Natural killer cell (primary cell): ENCODE measurements at places on chromosomes 12 and 14. TPM values are rescaled to one million over a fixed set of nuclear protein-coding genes. Genes with fewer than 3 reads are reported as not detected.
A peak's percentile ranks its signal among the peaks of the same experiment; 100 is the strongest.

The PTPRQ gene
- not detected for total RNA-seq

GRCh38 chr14:90336401-90336800, 4.7 kb upstream of the NRDE2 start:
- DNase-seq, result no peak

The LRIG3 gene
- total RNA-seq, result not detected

The SMCO3 gene
- total RNA-seq, result not detected

GRCh38 chr12:50047693-50048250, 9.6 kb upstream of the ASIC1 start:
- DNase-seq, result no peak

- DNase-seq, result no peak
Measured at GRCh38 chr12:21502164-21502496, 541 bp downstream of the GOLT1B start.

- no peak for DNase-seq
Measured at GRCh38 chr12:7929083-7929792, 6.7 kb downstream of the SLC2A3 start.

The INHBC gene
- total RNA-seq, result 0.31 TPM

DNA sequence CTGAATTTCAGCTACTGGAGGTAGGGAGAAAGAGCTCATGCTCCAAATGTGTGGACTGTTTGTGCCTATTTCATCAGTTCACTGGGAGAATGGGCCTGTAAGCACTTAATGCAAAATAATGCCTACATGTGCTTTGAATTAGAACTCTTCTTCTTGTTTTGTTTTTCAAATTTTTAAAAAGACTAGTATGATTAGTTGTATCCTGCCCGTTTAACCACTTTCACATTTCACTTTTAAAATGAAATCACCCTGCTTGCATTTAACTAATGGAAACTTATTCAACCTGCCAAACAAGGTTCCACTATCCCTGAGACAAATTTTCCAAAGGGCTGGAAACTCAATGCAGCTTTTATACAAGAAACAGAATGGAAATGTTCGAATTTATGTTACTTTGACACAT, 79.7 kb downstream of the SAMD4A start:
- no peak for DNase-seq

- no peak for DNase-seq
Measured at GRCh38 chr14:85010186-85010585, 519.8 kb upstream of the FLRT2 start.

DNA sequence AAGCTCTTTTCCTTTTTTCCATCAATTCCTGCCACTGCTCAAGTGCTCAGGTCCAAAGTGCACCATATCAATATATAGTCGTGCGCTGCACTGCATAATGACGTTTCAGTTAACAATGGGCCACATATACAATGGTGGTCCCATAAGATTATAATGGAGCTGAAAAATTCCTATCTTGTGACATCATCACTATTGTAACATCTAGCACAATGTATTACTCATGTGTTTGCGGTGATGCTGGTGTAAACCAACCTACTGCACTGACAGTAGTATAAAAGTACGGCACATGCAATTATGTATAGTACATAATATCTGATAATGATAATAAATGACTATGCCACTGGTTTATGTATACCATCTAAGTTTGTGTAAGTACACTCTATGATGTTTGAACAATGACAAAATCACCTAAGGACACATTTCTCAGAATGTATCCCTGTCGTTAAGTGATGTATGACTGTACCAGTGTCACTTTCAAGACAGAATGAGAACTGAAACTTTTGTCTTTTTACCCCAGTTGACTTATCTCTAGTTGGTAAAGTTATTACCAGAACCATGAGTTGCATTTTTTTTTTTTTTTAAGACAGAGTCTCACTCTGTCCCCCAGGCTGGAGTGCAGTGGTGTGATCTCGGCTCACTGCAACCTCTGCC, 53.7 kb upstream of the INSM2 start:
- no peak for DNase-seq

DNA sequence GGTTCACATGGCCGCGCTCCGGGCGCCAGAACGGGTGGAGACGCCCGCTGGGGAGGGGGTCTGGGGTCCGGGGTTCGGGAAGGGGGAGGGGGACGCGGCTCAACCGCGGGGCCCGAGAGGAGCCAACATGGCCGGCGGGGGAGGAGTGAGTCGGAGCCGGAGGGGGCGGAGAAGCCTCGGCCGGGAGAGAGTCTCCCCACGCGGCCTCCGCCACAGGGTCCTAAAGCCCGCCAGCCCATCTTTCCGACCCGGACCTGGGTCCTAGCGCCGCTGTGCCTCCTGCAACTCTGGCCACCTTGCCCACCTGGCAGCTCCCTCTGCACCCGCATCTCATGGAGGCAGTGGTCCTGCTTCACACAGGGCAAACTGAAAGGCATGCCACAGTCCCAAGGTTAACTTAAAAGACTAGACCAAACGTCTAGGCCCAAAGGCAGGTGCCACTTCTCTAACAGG, at the start of gene BAZ2A:
Gene BAZ2A, minus strand, starts transcription at position 147 of the 453 bp plus-strand sequence. CDS start 12,796 bp downstream, outside the sequence.
- DNase-seq, result peak; percentile 84

- no peak for DNase-seq
Measured at GRCh38 chr14:101034986-101035385, 131.5 kb upstream of the RTL1 start.

The SERPINA5 gene
- total RNA-seq, result not detected

- DNase-seq, result no peak
Measured at GRCh38 chr12:4015225-4016091, 142.3 kb upstream of the PARP11 start.

The KRT85 gene
- total RNA-seq, result not detected

The CAPS2 gene
- 9.5 TPM for total RNA-seq

DNA sequence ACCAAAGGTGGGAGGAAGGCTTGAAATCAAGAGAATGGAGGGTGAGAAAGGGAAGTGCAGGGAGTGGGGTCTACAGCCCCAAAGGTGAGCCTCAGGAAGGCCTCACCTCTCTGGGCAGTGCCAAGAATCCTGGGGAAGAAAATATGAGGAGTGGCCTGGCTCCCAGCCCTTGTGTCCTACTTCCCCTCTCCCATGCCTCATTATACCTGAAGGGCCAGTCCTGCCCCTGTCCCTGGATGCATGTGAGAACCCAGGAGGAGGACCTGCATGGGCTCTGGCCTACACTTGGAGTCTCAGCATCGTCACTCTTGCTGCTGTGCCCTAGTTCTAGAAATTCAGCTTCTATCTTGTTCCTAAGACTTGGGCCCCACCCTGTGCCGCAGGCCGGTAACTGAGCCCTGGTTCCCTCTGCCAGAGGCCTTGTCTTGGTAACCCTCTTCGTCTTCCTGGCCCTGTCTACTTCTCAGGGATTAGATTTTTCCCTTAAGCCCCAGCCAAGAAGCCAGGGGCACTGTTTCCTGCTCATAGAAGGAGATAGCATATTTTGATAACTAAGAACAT, 10.9 kb upstream of the MYH7 start:
- DNase-seq, result no peak

GRCh38 chr14:100830681-100831080, 4.8 kb downstream of the MEG3 start:
- DNase-seq, result no peak

The CMA1 gene
- total RNA-seq, result not detected

GRCh38 chr14:45359746-45360145, 106.7 kb upstream of the MIS18BP1 start:
- no peak for DNase-seq

The SPRING1 gene
- total RNA-seq, result 37.2 TPM

The HVCN1 gene
- 18.0 TPM for total RNA-seq

DNA sequence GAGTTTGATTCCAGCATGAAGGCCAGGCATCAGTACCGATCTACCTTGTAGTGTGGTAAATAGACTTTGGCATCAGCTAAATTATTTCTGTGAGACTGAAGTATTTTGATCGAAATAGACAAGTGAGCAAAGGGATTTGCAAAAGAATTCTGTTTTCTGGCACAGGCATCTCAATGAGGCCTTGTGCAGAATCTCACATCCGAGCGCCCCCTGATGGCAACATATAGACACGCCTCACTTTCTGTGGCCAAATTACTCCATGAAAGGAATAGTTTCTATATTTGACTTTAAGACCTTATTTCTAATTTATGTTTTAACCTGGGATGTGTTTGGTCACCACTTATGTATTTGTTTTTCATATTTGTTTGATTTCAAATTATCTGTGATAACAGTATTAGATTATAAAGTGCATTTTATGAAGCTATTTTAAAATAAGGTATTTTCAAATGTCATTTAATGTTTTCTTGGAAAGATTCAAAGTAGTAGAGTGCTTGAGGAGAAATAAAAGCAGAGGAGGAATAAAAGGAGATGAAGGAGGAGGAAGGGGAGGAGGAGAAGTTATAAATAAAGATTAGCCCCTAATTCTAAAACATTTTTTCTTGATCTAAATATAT, 731.9 kb downstream of the NRXN3 start:
- no peak for DNase-seq

- DNase-seq, result no peak
Measured at GRCh38 chr14:92340931-92341330, 18.0 kb downstream of the SLC24A4 start.

DNA sequence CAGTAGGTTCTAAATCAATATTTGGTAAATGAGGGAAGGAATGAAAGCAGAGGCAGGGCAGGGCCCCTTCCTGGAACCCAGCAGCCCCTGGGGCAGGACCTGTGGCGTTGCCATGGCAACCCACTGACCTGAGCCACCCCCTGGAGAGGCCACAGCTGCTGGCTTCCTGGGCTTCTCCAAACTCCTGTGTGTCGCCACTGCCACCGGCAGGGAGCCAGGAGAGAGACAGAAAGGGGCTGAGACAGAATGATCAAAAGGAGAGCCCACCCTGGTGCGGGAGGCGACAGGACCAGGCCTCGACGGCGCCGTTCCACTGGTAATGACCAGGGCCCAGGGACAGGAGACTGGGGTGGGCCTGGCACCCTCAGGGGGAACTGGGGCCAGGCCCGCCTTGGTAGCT, 18.2 kb downstream of the RFX4 start:
- no peak for DNase-seq

DNA sequence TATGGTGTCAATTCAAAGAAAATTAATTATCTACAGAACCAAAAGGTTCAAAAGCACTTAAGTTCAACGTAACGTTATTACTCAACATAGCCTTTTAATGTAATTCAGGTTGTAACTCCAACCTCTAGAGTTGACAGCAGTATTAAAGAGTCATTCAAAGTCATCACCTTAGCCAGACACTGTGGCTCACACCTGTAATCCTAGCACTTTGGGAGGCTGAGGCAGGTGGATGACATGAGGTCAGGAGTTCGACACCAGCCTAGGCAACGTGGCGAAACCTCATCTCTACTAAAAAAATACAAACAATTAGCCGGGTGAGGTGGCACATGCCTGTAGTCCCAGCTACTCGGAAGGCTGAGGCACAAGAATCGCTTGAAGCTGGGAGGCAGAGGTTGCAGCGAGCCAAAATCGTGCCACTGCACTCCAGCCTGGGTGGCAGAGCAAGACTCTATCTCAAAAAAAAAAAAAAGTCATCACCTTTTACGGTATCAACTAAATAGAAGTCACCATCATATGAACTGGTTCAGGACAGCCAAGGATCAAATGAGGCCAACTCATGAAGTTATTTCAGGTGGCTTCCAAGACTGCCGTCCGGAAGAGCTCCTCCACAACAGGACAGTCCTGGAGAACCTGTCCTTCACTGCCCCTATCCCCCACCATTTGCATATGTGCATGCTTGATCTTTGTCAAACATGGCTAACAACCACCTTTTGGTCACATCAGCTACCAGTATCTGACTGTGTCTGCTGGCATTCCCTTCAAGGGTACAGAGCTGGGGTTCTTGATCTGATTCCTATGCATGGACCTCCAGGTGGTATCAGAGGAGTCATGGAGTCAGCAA, 4.2 kb downstream of the PPTC7 start:
- DNase-seq, result peak; percentile 32

The CATSPERB gene
- total RNA-seq, result 4.2 TPM
